ENCODE measurements at places on chromosomes 4 and X.

DNA sequence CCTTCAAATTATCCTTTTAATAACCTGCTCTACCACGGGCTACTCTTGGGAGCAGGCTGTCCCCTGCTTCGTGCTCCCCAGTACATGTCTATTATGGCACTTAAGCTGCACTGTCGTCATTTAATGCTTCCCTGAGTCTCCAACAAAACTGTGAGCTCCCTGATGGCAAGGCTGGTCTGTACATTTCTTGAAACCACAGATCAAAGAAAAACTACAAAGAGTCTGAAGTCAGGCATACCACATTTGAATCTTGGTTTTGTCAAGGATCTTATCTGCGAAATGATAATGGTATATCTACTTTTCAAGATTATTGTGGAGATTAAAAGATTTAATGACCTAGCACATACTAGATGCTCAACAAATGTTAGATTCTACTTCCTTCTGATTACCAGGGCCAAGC lies 45.7 kb downstream of the MAML3 start:
- DNase-seq: no peak

GRCh38 chrX:37958525-37959211 lies 47.7 kb upstream of the SYTL5 start:
- no peak for DNase-seq

DNA sequence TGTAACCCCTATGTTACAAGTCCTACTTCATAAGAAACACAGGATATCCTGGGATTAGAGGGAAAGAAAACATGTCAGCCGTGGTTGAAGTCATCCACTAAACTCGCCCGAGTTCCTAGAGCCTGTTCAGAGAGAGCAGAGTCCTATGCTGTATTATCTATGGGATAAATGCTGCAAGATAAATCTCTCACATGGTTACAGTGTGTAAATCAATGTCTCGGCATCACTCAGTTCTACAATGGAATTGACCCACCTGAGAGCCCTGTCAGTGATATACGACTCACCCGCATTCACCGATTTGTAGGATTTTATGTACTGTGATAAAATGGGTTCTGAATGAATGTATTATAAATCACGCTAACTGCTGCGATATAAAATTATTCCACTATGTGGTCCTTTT lies 127.8 kb upstream of the ANXA3 start:
- DNase-seq: no peak

DNA sequence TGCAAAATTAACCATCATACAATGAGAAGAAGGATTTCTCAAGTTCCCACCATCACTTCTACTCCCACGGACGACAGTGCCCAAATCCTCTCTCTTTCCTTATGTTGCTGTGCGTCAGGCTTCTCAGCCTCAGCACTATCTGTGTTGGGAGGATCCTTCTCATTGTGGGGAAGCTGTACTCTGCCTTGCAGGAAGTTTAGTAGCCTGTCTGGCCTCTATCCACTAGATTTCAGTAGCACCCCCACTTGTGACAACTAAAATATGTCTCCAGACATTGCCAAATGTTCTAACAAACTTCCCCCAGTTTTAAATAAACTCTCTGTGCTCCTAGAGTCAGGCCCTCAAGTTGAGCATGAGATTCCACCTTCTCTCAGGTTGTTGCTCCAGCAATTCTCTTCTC lies 545.9 kb upstream of the ZFP42 start:
- no peak for DNase-seq

DNA sequence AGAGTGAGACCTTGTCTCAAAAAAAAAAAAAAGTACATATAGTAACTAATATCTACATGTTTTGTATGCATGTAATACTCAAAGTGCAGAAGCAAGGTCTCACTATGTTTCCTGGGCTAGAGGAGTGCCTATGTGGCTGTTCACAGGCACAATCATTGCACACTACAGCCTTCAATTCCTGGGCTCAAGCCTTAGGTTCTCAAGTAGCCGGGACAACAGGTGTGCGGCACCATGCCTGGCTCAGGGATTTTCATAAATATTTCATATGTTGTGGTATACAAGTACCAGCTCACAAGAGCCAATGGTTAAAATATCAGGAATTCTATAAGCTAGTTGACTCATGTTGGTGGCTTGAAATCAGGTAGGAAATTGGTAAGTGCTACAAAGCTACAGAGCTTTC lies 94.8 kb downstream of the LARP7 start:
- DNase-seq: no peak

- no peak for DNase-seq
These were observed 58.9 kb upstream of the PROM1 start for GRCh38 chr4:16142598-16143310.

- no peak for DNase-seq
These were observed 172.0 kb downstream of the FBXO8 start for GRCh38 chr4:174111422-174111821.

DNA sequence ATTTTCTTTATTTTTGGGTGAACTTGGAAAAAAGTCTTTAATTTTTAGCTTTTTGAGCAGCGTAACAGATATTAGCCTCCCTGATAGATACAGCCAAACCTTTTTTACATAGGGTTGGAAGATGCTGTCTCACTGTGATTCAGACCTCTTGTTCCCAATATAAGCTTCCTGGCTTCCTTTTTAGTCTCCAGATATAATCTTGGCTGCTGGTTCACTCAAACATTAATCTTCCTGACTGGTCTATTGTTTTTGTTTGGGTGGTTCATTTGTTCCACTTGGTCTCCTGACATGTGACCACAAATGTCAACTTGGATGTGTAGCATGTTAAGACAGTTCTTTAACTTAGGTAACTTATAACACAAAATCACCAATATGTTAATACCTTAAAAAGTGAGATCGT lies 23.0 kb downstream of the RPA4 start:
- DNase-seq: no peak

GRCh38 chr4:76836860-76837562 lies 60.9 kb downstream of the SOWAHB start:
- no peak for DNase-seq

GRCh38 chr4:162699629-162700028 lies 467.1 kb downstream of the NAF1 start:
- DNase-seq: no peak

DNA sequence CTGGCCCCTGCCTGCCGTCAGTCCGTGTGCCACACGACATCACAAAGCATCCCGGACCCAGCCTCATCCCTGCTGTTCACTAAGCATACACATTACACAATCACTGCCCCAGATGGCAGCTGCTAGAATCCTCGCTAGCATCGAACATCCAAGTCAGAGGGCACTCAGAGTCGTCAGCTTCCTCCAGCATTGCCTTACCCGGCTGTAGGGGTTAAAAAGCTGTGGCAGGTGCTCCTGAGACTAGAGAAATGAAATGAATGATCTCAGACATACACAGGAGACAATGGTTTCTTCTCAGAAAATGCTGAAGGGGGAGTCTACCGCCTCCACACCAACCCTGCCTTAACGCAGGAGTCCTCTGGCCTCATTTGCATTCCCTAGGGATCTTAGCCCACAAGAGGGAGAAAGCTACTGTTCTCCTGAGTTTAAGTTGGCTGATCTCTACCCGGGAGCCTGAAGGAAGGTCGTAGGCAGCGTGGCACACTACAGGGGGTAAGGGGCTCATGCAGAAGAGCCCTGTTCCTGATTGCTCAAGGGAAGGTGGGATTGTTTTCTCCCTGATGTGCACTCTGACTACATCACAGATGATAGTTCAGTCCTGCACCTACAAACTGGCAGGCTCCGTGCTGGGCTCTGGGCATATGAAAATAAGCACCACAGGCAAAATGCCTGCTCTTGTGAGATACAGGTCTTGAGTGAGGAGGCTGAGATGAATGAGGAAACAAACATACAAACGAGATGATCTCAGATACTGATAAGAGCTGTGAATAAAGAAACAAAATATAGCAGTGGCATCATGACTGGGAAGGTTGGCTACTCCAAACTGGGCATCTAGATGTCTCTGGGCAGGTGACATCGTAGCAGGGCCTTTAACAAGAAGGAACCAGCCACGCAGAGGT lies 2.6 kb upstream of the KIAA0232 start:
- no peak for DNase-seq

GRCh38 chrX:12304261-12304660 lies 166.0 kb downstream of the FRMPD4 start:
- DNase-seq: no peak

- no peak for DNase-seq
These were observed 126.6 kb downstream of the SH3RF1 start for GRCh38 chr4:169144061-169144600.

DNA sequence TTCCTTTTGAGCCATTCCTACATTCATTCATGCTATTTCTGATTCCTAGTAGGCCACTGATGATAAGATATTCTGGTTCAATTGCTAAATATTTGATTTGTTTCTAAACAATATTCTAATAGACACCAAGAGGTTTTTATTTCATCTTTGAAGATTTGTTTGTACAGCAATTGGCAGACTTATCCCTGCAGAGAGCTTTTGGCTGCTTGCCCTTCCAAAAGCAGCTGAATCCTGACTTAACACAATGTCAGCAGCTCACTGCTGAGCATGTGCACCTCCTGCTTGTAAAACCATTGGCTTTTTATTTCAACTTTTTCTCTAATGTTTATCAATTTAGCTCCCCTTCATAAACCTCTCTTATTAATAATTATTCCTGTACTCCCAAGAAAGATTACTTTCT lies 45.3 kb downstream of the MMRN1 start:
- no peak for DNase-seq

DNA sequence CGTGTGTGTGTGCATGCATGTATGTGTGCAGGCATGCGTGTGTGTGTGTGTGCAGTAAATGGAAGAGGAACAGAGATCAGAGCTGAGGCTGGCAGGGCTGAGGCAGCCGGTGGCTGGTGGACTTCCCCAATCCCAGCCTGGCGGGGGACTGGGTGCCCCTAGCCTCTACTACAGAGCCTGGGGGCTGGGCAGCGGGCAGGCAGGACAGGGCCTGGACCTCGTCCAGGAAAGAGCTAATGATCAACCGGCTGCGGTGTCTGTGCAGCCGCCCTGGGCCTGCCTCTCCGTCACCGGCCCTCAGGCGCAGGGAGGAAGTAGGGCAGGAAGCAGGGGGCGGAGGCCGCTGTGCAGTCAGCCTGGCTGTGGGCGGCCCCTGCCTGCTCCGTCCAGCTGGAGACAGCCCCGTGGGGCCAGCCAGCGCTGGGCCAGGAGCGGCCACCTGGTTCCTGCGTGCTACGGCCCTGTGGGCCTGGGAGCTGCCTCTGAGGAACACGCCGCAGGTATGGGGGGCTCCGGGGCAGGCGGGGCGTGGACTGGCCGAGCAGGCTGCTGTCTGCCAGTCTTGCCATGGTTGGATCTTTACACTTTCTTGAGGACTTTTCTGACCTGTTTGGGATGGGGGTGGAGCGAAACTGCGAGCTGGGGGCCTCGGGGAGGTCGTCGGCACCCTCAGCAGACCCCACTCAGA lies at the start of gene SH3TC1:
Gene SH3TC1 (plus strand): TSS at position 385 of the 688 bp plus-strand sequence. CDS start 5,905 bp downstream, outside the sequence.
- DNase-seq: no peak

DNA sequence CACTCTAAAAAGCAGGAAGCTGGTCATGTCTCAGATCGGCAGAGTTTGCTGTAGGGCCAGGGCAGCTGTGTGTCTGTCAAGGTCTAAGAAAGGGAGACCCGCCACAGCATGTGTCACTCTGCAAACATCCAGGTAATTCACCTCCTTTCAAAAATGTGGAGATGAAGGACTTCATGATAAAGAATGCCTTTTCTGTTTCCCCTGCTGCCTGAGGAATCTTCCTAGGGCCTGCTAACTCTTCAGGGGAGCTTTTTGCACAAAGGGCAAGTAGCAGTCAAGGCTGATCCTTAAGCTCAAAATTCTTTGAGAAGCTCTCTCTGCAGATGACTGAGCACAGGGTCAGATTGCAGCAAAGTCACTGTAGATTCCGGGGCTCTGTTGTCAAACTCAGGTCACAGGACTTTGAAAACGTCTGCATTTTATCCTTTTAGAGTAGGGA lies 21.1 kb downstream of the RASL11B start:
- DNase-seq: no peak

GRCh38 chrX:49287665-49288064 lies 15.8 kb upstream of the GAGE10 start:
- DNase-seq: no peak

DNA sequence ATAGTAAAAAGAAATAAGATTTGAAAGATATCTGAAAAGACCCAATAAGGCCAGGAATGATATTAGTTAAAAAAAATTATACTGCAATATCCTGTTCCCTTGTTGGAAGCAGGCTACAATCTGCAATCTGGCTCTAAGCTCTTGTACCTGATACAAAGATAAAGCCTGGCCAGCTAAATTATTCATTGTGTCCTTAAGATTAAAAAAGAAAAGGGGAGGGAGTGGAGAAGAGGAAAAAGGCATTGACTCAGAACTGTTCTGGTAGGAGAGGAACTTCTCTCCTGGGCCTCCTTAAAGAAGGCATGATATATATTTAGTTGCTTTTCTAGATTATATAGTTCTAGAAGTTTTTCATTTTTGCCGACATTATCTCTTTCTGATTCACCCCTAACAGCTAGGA lies 46.7 kb downstream of the IRF2 start:
- no peak for DNase-seq

DNA sequence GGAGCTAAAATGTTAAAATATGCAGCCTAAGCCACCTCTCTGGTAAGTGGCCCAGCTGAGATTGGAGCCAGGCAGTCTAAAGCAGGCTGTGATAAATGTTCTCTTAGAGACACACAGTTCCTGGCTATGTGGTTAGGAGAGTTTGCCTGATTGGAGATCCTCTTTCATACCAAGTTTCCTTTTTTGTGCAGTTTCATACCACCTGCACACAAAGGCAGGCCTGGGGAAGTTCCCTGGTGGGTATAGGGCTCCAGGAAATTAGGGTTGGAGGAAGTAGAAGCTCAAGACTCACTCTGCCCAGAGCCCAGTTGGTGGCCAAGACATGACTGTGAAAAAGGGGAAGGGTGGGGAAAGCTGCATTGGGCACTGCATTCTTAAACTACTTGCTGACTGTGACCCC lies 16.9 kb downstream of the CYBB start:
- no peak for DNase-seq

GRCh38 chr4:146193628-146194027 lies 18.1 kb downstream of the LSM6 start:
- no peak for DNase-seq

GRCh38 chr4:126888968-126889367 lies 743.8 kb upstream of the INTU start:
- no peak for DNase-seq

DNA sequence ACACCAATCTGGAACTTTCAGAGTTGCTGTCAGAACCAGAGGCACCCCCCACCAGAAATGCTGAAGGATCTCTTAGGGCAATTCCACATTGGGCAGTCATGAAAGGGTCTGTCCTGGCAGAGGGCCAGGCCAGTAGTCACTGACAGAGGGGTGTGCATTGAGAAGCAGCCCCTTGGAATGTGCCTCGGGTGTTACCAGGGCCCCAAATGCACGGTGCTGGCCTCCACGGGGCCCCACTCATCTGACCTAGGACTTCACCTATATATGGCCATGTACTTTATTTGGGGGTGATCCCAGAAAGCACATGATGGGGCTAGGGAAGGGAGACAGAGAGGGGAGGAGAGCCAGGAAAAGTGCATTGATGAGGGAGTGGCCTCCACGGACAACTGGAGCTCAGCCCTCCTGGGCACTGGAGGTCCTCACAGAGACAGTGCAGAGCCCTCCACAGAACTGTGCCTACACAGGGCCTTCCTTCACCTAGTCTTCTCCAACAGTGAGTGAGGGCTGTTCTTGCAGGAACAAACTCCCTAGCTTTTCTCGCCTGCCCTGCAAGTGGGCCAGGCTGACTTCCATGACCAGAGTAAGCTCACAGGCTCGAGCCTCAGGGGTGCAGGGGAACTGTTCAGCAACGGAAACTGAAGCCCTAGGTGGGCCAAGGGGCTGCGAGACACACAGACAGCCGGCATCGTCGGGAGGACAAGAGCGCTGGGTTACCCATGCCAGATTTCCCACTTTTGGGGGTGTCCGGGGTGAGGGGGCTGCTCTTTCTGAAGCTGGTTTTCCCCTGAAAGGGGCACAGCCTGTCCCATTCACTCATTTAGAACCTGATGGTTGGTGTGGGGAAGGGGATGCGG lies 136.2 kb downstream of the HMX1 start:
- no peak for DNase-seq

- DNase-seq: no peak
These were observed 101.9 kb downstream of the ARHGAP10 start for GRCh38 chr4:147833741-147834140.
